ENCODE measurements at places on chromosomes 6 and 20. TPM values are rescaled to one million over a fixed set of nuclear protein-coding genes. Genes with fewer than 3 reads are reported as not detected.

Gene RHAG
- 359 TPM for polyA plus RNA-seq

Gene C20orf144
- polyA plus RNA-seq, result 0.23 TPM

Gene PRR3
- 38.0 TPM for polyA plus RNA-seq

Gene LSM2
- polyA plus RNA-seq, result 218 TPM

Gene MLN
- not detected for polyA plus RNA-seq

Gene ANKRD66
- polyA plus RNA-seq, result not detected

Gene TASP1
- polyA plus RNA-seq, result 6.4 TPM

Gene RIPPLY2
- not detected for polyA plus RNA-seq

Gene AGER
- 10.9 TPM for polyA plus RNA-seq

Gene IRF4
- not detected for polyA plus RNA-seq

DNA sequence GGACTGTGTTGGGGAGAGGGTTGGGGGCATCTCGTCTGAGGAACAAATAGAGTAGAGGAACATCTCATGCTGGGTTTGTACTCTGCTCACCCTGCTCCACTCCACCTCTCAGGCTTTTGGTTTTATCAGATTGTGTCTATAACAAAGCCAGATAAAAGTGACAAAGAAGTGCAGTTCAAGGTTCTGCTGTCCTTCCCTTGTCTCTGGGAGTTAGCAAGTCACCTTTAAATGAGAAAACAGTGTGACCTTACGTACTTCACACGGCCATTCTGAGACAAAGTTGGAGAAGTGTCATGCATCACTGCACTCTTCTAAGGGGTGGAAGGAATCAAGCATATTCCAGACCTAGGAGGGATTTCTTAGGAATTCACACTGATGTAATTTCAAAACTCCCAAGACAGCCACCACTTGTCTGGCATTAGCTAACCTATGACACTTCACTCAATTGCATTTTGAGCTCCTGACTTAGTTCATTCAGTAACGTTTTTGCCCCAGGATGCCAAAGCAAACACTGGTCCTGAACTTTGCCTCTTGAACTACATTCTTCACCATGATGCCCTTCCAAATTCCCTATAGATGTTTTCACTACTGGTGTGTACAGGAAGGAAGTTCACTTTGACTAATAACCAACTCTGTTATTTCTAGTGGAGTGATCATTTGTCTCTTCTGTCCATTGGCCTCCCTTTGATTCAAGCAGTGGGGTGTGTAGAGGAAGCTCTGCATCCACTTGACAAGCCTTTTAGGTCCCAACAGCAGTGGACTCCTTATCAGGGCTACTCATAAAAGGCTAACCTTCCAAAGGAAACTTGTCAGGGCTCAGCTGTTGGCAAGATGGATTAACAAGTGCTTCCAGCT, 647.6 kb upstream of the FLRT3 start:
- H3K36me3 ChIP-seq, result no peaks in the 10 kb centered on the region
- no peak overlapping the region for H3K27ac ChIP-seq
- no peaks in the 10 kb centered on the region for H3K27me3 ChIP-seq
- H3K4me3 ChIP-seq, result no peak overlapping the region

DNA sequence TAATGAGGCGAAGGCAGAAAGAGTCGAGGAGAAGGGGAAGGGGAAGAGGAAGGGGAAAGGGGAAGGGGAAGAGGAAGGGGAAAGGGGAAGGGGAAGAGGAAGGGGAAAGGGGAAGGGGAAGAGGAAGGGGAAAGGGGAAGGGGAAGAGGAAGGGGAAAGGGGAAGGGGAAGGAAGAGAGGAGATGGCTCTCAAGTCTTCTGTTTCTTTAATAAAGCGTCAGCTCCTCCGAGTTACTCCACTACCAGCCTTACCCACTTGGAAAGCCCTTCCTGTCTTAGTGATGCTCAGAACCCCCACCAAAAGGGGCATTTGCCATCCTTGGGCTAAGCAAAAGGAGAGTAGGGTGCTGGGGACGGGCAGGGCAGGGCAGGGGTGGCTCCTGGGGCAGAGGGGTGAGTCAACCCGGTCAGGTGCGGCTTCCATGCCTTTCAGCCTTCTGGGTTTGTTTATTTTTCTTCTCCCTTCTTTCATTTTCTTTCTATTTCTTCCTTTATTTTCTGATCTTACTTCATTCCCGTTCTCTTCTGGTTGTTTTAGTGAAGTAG, 476 bp upstream of the CLIC5 start:
- DNase-seq, result no peak
- no peaks in the 10 kb centered on the region for H3K36me3 ChIP-seq
- H3K4me3 ChIP-seq, result no peak overlapping the region
- peaks cover 33% of the 10 kb centered on the region for H3K27me3 ChIP-seq
- no peaks in the 10 kb centered on the region for H3K4me1 ChIP-seq
- no peak overlapping the region for H3K27ac ChIP-seq

DNA sequence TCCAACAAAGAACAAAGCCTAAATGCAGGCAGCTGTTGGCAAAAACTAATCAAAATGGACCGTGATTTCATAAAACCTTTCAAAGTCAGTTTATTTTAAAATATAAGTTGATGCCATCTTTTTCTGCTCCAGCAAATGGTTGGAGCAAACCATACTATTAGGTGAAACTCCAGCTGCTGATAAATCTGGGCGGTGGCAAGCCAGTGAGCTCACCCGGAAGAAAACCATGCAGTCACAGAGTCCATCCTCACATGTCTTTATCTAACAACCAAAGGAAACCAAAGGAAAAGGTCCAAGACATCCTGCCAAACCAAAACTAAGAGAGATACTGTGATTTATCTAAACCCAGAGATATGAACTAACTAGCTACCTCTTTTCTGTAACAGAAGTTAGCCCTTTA, 72.6 kb downstream of the HIVEP2 start:
- DNase-seq, result no peak
- H3K36me3 ChIP-seq, result no peaks in the 10 kb centered on the region
- no peak overlapping the region for H3K4me3 ChIP-seq
- no peak overlapping the region for H3K27ac ChIP-seq

- H3K27me3 ChIP-seq, result peaks cover 36% of the 10 kb centered on the region
- H3K4me1 ChIP-seq, result no peaks in the 10 kb centered on the region
- no peaks in the 10 kb centered on the region for H3K36me3 ChIP-seq
- H3K4me3 ChIP-seq, result no peak overlapping the region
Measured at GRCh38 chr6:106511288-106512047, 117.8 kb downstream of the RTN4IP1 start.

DNA sequence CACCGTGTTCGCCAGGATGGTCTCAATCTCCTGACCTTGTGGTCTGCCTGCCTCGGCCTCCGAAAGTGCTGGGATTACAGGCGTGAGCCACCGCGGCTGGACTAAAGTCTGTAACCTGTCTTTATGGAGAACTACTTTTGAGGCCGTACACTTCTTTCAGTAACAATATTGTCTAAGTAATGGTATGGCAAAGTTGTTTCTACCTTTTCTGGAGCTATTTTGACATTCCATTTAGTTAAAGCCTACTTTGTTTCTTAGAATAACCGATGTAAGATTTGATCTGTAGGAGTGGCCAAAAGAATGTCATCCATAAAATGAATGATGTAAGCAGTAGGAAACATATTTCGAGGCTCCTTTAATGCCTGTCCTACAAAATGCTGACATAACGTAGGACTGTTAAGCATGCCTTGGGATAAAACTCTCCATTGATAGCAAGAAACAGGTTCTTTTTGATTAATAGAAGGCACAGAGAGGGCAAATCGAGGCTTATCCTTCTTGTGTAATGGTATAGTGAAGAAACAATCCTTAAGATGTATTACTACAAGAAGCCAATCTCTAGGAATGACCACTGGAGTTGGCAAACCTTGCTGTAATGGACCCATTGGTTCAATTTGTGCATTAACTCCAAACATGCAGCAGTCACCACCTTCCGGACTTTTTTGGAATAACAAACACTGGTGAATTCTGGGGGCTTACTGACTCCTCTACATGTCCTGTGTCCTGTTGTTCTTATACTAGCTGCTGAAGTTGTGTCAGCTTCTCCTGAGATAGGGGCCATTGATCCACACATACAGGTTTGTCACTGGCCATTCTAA, 35.9 kb downstream of the HLA-DRA start:
- DNase-seq, result no peak
- no peaks in the 10 kb centered on the region for H3K4me1 ChIP-seq
- no peak overlapping the region for H3K4me3 ChIP-seq
- H3K27ac ChIP-seq, result no peak overlapping the region
- H3K27me3 ChIP-seq, result peaks cover 4% of the 10 kb centered on the region

DNA sequence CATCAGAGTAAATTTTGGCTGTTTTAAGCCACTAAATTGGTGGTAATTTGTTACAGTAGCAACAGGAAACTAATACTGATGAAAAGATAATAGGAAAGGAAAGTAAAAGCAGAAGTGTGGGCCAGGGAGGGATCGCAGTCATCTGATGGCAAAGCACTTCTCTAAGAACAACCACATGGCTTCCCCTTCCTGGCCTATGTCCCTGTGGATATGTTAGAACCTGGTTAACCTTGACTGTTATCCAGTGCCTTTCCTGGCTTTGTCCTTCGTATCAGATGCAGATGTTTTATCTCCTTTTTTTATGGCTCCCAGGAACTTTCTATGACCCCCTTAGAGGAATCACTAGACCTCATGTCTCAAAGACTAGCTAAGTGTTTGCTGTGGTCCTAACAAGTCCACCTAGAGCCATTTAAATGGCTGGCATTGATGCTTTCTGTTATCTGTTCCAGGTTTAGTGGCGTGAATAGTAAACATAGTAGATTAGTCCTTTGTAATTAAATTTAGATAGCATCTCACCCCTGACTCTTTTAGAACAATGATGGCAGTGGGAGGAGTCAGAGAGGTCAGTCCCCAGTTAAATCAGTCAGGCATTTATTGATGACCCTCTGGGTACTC, 79.2 kb upstream of the PHACTR2 start:
- no peaks in the 10 kb centered on the region for H3K27me3 ChIP-seq
- H3K4me3 ChIP-seq, result no peak overlapping the region
- no peaks in the 10 kb centered on the region for H3K4me1 ChIP-seq

Data from K562 (cell line).